ENCODE measurements at places on chromosomes 4 and X.

GRCh38 chr4:121688261-121688660, 8.5 kb downstream of the ANXA5 start:
- no peak for DNase-seq

GRCh38 chrX:46620505-46620904, 46.9 kb downstream of the CHST7 start:
- no peak for DNase-seq

DNA sequence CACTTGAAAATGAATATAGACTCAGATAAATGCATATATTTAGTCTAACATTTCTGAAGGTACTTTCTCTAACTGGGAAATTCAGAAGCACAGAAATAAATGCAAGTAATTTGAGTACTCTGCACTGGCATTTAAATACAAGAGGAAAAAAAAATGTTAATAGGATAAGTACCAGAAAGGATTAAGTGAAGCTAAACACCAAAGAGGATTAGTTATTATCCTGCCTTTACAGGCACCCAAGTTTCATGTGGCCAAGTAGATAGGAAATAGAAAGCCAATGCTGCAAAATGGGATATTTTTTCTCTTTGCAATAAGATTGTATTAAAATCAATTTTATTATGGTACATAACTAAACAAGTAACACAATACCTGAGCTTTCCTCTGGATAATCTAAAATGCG, 762.5 kb downstream of the PCDH7 start:
- DNase-seq = no peak

DNA sequence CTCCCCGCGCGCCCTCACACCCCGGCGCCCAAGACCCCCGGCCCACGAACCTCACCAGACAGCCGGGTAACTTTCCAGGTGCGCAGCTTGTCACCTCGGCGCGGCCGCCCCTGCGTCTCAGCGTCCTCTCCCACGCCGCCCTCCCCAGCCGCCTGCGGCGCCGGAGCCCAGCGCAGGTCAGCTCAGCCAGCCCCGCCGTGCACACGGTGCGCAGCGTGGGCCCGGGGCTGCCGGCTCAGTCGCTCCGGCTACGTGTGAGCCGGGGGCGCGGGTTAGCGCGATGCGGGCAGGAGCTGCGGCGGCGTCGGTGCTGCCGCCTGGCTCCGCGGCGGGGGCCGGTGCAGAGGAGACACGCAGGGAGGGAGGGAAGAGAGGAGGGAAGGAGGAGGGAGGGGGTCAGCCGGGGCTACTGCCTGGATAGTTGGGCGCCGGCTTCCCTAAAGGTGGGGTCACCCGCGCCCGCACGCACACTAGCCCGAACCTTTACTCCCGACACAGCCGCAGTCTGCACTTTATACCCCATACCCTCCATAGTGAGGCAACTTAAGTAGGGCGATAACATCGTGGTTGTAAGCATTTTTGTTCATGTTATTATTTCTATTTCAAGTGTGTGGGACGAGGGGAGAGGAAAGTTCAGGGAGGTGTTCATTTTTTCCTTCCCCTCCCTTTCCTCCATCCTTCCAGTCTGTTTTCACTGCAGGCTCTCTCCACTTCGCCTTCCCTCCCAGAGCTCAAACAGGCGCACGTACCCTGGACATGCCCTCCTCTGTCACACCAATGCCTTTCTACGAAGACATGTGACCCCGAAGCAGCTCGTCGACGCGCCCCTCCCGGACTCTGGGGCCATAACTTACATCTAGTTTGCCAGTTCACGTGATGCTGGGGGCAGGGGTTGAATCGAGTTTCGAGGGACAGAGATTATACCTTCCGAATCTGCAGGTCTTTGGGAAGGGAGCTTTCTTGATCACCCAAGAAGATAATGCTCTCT, at the start of gene PRKG2:
Gene PRKG2 (minus strand): TSS at position 342 of the 988 bp plus-strand sequence. CDS start 10,175 bp downstream, outside the sequence.
- DNase-seq = no peak

DNA sequence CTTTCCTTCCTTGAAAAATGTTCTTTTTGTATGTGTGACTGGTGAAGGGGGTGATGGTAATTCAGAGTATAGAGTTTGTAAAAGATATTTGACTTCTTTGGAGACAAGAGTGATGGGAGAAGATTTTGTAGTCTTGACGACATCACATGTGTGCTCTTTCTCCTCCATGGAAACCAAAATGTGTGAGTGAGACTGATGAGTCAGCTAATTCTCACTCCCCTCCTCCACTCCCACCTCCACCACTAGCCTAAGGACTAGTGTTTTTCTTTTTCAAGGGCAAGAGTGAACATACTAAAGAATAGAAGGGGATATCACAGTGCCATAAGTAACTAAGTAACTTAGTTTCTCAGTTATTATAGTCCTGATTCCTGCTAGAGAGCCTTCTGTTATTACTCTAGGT, 14.0 kb upstream of the DGKK start:
- DNase-seq = no peak

- DNase-seq = no peak
Measured at GRCh38 chr4:128502818-128503527, 215.4 kb upstream of the PGRMC2 start.

GRCh38 chr4:74504212-74504611, 59.3 kb downstream of the AREG start:
- DNase-seq = no peak

GRCh38 chrX:118698516-118699170, 28.8 kb upstream of the IL13RA1 start:
- DNase-seq = no peak

GRCh38 chr4:89294573-89295269, 12.9 kb downstream of the GPRIN3 start:
- no peak for DNase-seq

GRCh38 chr4:47752214-47752613, 85.7 kb downstream of the CORIN start:
- DNase-seq = no peak

GRCh38 chr4:73245955-73246354, 12.6 kb downstream of the ANKRD17 start:
- DNase-seq = peak; percentile 46

DNA sequence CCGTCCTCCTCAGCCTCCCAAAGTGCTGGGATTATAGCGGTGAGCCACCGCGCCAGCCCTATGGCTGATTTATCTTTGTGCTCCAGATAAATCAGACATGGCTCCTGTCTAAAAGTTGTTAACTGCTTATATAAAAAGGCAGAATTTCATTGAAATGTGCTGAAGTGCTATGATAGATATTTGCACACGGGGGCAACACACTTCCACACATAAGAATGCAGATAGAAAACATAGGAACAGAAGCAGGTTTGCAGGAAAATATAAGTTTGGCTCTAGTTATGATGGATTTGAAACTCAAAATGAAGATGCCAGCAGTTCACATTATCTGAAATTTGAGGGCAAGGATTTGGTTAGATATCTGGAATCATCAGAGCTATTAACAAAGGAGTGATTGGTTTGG, 163.1 kb upstream of the SLITRK2 start:
- DNase-seq = no peak

DNA sequence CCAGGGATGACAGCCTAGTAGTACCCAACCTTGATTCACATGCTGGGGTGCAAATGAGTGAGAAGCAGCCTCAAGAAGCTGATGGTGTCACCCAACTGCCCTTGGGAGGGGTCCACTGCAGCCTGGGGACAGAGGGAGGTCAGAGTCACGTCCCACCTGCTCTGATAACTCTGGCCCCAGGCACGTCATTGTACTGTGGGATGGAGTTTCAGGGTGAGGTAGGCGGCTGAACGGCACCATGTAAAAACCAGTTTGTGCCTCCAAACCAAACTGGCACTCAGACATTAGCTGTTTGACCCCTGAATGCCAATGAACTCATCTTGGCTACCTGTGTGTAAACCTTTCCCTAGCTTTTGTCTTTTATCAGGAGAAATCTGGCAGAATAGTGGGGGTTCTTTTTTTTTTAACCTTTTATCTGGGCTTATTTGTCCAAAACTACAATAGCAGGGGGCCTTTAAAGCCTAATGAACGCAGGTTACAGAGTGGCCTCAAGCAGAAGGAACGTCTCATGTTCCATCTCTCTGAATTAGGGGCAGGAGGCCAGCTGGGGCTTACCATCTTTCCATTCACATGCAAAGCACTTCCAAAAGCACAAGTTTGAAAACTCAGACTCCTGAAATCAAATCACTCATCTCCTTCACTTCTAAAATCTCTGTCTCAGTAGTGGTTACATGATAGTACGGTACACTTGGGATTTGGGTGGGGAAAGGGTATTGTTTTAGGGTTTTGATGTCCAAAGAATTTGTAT, 89.4 kb downstream of the IRF2 start:
- DNase-seq = no peak

All from hematopoietic multipotent progenitor cell treated with erythropoietin and hydrocortisone succinate and interleukin-3 and kit ligand, for 15 days (in vitro differentiated cells).